Activated CD8-positive, alpha-beta T cell treated with anti-CD3 and anti-CD28 coated beads for 36 hours (primary cell): ENCODE measurements at places on chromosomes 5 and 9. TPM values are rescaled to one million over a fixed set of nuclear protein-coding genes. Genes with fewer than 3 reads are reported as not detected.

DNA sequence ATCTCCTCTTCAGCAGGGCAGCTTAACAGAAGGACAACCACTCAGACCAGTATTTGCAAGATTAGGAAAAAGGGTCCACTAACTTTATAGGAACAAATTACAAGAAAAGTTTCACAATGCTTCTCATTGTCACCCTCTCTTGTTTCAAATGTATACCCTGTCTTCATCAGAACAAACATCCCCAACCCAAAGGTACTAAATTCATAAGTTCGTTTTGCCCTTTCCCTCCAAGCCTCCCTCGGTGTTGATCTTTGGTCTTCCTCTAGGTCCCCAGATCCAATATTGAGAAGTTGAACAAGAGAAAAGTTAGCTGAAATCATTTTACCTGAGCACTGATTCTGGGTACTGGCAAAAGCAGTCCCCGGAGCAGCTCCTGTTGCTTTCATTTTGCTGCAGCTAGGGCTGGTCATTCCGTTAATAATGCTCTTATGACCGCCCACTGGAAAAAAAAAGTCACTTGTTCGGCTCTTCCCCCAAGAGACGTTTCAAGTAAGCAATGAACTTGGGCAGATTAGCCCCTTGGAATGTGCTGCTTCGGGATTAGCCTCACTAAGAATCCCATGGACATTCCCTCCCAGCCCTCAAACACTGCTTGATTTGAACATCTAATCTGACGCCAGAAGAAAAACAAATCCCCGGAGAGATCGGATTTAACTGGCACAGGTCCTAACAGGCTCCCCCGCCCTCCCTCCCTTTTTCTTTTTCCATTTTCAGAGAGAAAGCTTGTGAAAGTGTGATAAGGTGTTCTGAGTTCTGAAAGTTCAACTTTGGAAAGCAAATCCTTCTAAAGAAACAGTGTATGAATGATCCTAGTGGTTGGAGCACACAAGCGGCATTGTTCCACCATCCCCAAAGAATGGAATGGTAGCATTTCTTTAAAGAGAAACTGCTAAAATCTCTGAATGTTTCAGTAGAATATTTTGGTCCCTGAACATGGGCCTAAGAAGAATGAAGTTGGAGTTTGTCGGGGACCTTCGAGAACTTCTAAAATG lies 252.5 kb downstream of the TRPM3 start:
- H3K36me3 ChIP-seq = no peaks in the 10 kb centered on the region
- H3K4me3 ChIP-seq = no peak overlapping the region
- H3K27ac ChIP-seq = no peak overlapping the region
- peaks cover 3% of the 10 kb centered on the region for H3K27me3 ChIP-seq
- DNase-seq = no peak
- H3K4me1 ChIP-seq = no peaks in the 10 kb centered on the region

The PCDHGA6 gene
- total RNA-seq = not detected

DNA sequence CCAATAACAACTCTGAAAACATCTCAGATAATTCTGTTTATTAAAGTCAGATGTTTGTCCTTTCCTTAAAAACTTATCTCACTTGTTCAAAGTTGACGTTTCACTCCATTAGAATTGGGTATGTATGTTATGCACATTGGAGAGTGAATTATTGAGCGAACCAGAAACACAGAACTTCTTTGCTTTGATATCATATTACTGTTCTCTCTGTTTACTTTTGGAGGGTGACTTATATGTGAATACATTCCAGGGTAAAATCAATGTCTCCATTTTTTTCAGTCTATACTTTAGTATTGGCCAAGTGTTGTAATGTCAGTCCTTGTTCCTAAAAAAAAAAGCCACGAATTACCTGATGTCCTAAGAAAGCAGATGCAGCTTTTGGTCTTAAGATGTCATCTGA lies 307.4 kb downstream of the CSNK1G3 start:
- no peak overlapping the region for H3K27ac ChIP-seq
- H3K4me3 ChIP-seq = no peak overlapping the region
- H3K4me1 ChIP-seq = no peaks in the 10 kb centered on the region
- no peaks in the 10 kb centered on the region for H3K27me3 ChIP-seq

The GPR150 gene
- 0.76 TPM for total RNA-seq

DNA sequence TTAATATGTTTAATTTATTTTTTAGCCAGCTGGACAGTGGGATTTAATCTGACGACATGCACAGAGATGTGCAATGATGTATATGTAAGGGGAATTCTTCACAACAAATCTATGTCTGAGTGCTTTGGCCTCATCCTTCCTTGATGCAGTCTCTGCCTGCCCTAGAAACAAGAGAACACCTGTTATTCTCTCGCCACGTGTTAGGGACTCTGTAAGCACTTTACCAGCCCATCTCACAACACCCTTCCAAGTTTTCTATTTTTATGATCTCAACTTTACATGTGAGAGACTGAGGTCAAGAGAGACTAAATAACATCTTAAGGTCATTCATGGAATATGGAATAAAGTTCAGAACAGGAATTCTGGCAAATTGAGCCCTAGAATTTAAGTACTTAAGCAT lies 123.0 kb upstream of the GAS1 start:
- H3K27ac ChIP-seq = no peak overlapping the region
- peaks cover 4% of the 10 kb centered on the region for H3K27me3 ChIP-seq
- no peaks in the 10 kb centered on the region for H3K4me1 ChIP-seq
- no peak for DNase-seq
- H3K36me3 ChIP-seq = no peaks in the 10 kb centered on the region

- no peaks in the 10 kb centered on the region for H3K27me3 ChIP-seq
- peaks cover 29% of the 10 kb centered on the region for H3K4me1 ChIP-seq
- H3K4me3 ChIP-seq = no peak overlapping the region
- no peak overlapping the region for H3K27ac ChIP-seq
- no peak for DNase-seq
- H3K36me3 ChIP-seq = peaks cover 19% of the 10 kb centered on the region
Observed at GRCh38 chr5:140560227-140560626, 3.0 kb upstream of the SRA1 start.

The FRRS1L gene
- total RNA-seq = not detected

GRCh38 chr5:124628721-124629596 lies 117.5 kb downstream of the ZNF608 start:
- DNase-seq = no peak
- H3K4me3 ChIP-seq = no peak overlapping the region
- no peaks in the 10 kb centered on the region for H3K36me3 ChIP-seq
- peaks cover 25% of the 10 kb centered on the region for H3K27me3 ChIP-seq
- no peak overlapping the region for H3K27ac ChIP-seq

GRCh38 chr9:123753016-123753415 lies 176.9 kb downstream of the DENND1A start:
- peaks cover 4% of the 10 kb centered on the region for H3K36me3 ChIP-seq
- DNase-seq = no peak
- no peak overlapping the region for H3K27ac ChIP-seq

The ECSCR gene
- not detected for total RNA-seq

DNA sequence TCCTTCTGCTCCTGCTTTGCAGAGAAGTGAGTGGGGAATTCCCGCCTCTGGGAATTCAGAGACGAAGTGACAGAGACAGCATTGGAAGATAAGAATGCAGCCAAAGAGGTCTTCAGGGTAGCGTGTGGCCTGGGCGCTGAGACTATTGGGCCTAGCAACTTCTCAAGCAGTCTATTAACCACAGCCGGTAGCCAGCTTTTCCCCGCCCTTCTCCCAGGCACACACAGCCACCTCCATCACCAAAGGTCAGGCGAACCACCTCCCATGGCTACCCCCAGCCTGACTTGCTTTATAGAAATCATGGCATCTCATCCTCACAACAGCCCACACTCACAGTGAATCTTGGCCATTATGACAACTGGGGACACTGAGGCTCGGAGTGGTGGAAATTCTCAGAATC lies 124.2 kb downstream of the KCNIP1 start:
- no peaks in the 10 kb centered on the region for H3K36me3 ChIP-seq
- DNase-seq = no peak
- no peak overlapping the region for H3K4me3 ChIP-seq
- peaks cover 7% of the 10 kb centered on the region for H3K27me3 ChIP-seq

The CNTRL gene
- 62.8 TPM for total RNA-seq

- H3K36me3 ChIP-seq = no peaks in the 10 kb centered on the region
- no peak for DNase-seq
- H3K4me1 ChIP-seq = no peaks in the 10 kb centered on the region
- no peak overlapping the region for H3K27ac ChIP-seq
Observed at GRCh38 chr5:71011194-71011792, 13.8 kb downstream of the NAIP start.

The PCDHAC2 gene
- total RNA-seq = not detected

The IZUMO3 gene
- not detected for total RNA-seq

DNA sequence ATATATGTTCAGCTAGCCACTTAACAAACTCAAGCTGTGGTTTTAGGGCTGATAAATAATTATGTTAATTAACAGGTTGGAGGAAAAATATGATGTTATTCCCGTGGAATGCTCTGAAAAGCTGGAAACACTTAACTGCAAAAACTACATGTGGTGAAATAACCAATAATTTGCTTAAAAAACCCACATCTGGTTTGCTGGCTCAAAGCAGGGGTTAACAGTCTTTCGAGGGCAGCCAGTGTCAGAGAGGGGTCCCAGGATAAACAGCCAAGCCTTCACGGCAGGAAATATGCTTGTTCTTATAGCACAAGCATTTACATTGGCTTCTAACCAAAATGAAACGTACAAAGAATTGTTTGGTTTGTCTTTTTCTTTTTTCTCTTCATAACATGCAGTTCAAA lies 254.0 kb upstream of the GAS1 start:
- H3K4me1 ChIP-seq = peaks cover 1% of the 10 kb centered on the region
- no peak overlapping the region for H3K4me3 ChIP-seq
- DNase-seq = no peak
- H3K27me3 ChIP-seq = peaks cover 15% of the 10 kb centered on the region

DNA sequence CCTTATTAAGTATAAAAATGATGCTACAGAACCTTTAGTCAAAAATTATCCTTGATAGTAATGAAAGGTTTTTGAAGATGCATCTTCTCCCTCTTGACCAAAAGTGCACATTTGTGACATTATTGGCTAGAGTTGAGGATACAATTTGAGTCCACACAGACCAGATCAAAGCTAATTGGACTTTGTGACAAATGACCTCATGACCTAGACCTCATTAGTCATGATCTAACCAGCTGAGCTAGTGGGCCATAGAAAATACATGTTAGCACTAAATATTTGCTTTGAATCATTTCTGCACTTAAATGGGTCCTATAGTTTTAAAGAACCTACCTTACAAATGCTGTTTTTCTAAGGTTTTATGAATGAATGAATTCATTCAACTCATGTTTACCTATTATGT lies 182.1 kb downstream of the RFX3 start:
- no peaks in the 10 kb centered on the region for H3K27me3 ChIP-seq
- peaks cover 34% of the 10 kb centered on the region for H3K4me1 ChIP-seq
- no peak for DNase-seq
- H3K4me3 ChIP-seq = no peak overlapping the region

DNA sequence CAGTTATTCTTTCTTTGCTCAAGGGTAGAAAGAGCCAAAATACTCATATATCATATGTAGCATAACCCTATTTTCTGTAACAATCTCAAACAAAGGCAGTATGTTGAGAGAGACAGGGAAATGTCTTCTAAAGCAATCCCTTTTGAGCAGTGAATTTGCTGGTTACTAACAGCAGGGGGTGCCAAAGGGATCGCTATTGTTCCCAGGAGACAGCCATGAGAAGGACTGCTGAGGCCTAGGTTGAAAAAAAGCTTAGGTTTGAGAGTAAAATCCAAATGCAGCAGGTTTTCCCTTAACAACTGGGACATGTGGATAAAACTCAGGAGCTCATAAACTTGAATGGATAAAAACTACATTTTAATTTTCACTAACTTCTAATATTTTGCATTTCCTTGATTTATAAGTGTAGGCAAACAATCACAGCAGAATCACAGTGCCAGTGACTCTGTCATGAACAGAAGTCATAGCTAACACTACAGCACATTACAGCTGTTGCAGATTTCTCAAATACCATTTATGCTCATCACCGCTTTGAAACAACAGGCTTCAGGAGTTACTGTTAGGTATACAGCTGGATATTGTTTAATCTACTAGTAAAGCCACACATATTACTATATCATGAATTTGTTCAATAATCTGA lies 148.4 kb downstream of the MAPKAP1 start:
- H3K27ac ChIP-seq = no peak overlapping the region
- no peak overlapping the region for H3K4me3 ChIP-seq
- peaks cover 4% of the 10 kb centered on the region for H3K36me3 ChIP-seq
- H3K4me1 ChIP-seq = peaks cover 17% of the 10 kb centered on the region
- no peaks in the 10 kb centered on the region for H3K27me3 ChIP-seq
- peak; percentile 77 for DNase-seq

GRCh38 chr5:759781-760362 lies 24.7 kb downstream of the ZDHHC11B start:
- H3K27ac ChIP-seq = no peak overlapping the region
- no peaks in the 10 kb centered on the region for H3K27me3 ChIP-seq
- H3K4me3 ChIP-seq = no peak overlapping the region
- H3K4me1 ChIP-seq = peaks cover 11% of the 10 kb centered on the region
- no peaks in the 10 kb centered on the region for H3K36me3 ChIP-seq

DNA sequence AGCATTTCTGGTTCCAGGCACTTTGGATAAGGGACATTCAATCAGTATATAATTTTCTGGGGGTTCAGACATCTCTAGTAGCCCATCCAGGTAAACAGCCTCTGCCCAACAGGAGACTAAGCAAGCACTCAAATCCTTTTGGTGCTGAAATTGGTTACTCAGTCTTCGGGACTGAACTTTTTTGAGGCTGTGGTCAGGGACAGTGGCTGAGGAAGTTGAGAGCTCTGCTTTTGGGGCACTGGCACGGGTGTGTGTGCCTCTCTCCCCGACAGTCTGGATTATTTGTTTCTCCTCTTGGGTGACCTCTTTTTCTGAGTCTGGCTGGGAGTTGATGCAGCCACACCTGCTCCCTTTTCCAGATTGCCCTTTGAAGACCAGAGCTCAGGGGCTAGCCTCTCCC lies 47.6 kb downstream of the ACER2 start:
- H3K27ac ChIP-seq = no peak overlapping the region
- H3K36me3 ChIP-seq = no peaks in the 10 kb centered on the region
- no peak for DNase-seq
- no peaks in the 10 kb centered on the region for H3K27me3 ChIP-seq
- peaks cover 8% of the 10 kb centered on the region for H3K4me1 ChIP-seq
- H3K4me3 ChIP-seq = no peak overlapping the region

DNA sequence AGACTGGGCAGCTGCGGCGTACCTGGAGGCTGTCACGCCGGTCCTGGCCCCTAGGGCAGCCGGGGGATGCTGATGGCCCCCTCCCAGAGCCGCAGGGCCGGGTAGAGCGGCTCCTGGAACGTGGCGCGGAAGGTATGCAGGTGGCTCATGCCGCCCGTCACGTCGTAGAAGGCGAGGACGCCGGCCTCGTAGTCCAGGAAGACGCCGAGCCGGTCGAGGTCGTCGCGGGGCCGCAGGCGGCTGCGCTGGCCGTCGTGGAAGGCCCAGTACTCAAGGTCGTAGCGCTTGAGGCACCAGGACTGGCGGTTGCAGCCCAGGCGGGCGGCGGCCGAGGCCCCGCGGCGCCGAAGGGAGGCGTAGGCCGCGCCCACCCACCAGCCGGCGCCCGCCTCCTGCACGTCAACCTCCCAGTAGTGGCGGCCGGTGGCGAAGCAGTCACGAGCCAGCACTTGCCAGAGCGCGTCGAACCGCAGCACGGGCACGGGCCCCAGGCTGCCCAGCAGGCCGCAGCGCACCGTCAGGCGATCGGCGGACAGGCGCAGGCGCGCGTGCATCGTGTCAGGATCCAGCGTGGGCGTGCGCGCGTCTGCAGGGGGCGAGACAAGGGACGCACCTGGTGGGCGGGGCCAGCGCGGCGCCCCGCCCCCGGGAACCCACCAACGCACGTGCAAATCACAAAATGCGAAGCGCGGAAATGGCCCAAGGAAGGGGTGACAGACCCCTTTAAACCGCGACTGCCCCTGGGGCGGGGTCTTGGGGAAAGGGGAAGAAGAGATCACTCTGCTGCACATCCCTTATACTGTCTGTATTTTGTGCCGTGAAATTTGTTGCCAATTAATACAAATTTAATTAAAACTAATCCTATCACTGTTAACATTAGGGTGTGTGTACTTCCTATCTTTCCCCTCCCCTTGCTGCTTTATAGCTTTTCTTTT lies 31.2 kb downstream of the NANS start:
- H3K27me3 ChIP-seq = no peaks in the 10 kb centered on the region
- H3K4me1 ChIP-seq = peaks cover 13% of the 10 kb centered on the region
- peaks cover 37% of the 10 kb centered on the region for H3K36me3 ChIP-seq
- H3K4me3 ChIP-seq = no peak overlapping the region
- DNase-seq = peak; percentile 27
